ENCODE measurements at places on chromosomes 5 and 9. TPM values are rescaled to one million over a fixed set of nuclear protein-coding genes. Genes with fewer than 3 reads are reported as not detected.

The TNFSF8 gene
- not detected for total RNA-seq

The LHX6 gene
- total RNA-seq = under 0.01 TPM

The OBP2A gene
- total RNA-seq = not detected

DNA sequence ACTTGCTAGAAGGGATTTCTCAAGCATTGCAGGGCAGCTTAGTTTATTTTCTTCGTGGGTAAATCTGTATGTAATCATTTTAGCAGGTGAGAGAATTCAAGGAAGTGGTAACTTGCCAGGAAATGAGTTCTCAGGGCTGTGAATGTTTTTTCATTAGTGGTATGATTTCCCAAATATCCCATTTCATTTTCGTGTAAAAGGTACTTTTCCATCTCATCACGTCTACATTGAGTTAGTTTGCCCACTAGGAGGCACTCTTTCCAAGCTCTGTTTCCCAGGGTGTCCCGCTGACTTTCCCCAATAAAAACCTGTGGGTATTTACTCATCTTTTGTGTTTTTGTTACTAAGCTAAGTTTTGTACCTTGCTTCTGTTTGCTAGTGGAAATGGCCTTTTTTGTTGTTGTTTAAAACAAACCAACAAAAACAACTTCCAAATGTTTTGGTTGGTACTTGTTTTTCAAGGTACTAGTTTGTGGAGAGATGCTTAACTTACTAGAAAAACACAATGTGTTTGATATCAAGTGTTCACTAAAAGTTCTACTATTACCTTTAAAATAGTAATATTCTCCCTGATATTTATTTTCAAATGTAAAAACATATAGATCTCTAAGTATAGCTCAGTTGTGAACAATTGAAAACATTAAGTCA, 373.6 kb downstream of the ADGRV1 start:
- peak; percentile 70 for DNase-seq

DNA sequence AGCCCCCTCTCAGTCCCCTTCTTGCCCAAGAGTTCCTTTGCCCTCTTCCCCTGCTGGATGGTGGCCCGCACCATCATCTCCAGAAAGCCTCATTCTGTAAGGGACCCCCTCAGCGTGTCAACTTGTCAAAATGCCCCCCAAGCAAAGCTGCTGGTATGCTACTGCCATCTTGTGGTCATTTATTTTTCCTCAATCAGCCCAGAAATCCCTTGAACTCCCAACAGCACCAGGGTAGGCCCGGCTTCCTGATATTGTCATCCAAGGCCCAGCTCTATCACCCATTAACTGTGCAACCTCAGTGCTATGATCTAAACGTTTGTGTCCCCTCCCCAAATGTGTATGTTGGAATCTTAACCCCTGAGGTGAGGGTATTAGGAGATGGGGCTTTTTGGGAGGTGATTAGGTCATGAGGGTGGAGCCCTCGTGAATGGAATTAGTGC, 53.2 kb upstream of the FBXW11 start:
- no peak for DNase-seq

The ADAMTSL1 gene
- 49.2 TPM for total RNA-seq

DNA sequence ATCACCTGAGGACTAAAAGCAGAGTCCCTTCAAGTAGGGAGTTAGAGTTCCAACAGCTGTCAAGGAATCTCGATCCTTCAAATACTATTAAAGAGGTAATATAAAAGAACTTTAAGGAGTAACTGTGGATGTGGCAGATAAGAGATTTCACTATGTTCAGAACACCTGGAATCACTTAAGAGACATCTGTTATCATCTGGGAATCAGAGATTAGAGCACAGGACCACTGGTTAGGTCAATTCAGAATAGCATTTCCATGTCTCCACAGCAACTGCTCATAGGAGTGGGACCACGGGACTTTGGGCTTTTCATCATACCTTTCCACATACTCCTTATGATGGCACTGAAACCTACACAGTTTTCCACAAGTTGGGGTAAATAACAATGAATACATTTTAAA, 216.6 kb downstream of the DENND1A start:
- no peak for DNase-seq

The PCDHA12 gene
- not detected for total RNA-seq

- DNase-seq = no peak
Measured at GRCh38 chr9:35628389-35628991, 10.3 kb upstream of the CD72 start.

The LCN15 gene
- not detected for total RNA-seq

- DNase-seq = no peak
Measured at GRCh38 chr9:110013064-110013463, 194.9 kb downstream of the C9orf152 start.

The NOXA1 gene
- not detected for total RNA-seq
